ENCODE measurements at places on chromosomes 2 and 18.

DNA sequence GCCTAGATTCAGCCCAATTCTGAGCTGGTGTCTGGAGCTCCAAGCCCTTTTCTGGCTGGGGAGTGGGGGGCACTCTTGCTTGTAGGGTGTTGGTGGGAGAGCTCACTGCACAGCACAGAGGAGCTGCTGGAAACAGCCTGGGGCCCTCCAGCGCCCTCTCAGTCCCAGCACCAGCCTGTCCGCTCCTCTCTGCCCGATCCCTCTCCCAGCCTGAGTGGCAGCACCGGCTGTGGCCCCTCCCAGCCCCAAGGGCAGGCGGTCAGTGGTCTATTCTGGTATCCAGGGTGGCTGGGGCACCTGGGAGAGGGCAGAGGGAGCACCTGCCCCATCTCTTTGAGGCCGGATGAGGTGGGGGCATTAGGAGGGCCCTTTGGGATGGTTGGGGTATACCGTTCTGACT is 13.2 kb upstream of the DES start:
- DNase-seq = no peak

DNA sequence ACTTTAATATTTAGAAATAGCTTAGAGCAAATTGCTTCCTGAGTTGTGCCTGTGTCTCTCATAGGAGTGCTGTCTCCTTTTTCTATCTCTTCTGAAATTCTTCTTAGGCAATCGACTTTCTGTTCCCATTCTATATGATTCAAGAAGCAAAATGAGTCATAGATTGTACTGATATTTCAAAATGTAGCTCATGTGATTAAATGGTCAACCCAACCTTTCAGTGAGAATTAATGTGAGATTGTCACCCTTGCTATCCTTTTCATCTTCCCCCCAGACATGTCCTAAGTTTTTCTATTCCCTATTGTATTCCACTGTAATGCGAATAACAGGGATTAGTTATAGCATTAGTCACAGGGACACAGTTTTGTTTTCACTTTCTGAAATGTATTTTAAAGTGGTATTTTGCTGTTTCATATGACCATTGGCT is 413.6 kb downstream of the THSD7B start:
- no peak for DNase-seq

- DNase-seq = no peak
Observed at GRCh38 chr2:115165529-115166109, 723.2 kb downstream of the DPP10 start.

GRCh38 chr2:232842689-232843088 is 27.4 kb upstream of the SNORC start:
- no peak for DNase-seq

- no peak for DNase-seq
Observed at GRCh38 chr2:57876313-57876712, 170.3 kb upstream of the VRK2 start.

DNA sequence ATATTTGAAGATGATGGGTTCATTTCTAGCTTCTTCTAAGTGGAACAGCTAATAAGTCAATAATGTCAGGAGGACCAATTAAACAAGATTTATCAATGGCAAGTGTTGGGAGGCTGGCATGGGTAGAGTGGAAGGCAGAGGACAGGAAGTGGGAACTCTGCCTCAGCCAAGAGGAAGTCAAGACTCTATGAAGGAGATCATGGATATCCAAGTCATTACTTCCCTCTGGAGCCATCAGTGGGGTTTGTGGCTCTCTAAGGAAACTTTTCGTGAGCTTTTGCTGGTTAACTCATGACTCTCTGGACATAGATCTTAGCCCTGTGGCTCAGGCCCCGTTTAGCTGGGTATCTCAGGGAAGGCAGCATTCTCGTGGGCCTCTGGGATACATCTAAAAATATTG is 410.4 kb upstream of the ID2 start:
- DNase-seq = no peak

GRCh38 chr2:167935803-167936110 is 311.6 kb downstream of the STK39 start:
- DNase-seq = no peak

DNA sequence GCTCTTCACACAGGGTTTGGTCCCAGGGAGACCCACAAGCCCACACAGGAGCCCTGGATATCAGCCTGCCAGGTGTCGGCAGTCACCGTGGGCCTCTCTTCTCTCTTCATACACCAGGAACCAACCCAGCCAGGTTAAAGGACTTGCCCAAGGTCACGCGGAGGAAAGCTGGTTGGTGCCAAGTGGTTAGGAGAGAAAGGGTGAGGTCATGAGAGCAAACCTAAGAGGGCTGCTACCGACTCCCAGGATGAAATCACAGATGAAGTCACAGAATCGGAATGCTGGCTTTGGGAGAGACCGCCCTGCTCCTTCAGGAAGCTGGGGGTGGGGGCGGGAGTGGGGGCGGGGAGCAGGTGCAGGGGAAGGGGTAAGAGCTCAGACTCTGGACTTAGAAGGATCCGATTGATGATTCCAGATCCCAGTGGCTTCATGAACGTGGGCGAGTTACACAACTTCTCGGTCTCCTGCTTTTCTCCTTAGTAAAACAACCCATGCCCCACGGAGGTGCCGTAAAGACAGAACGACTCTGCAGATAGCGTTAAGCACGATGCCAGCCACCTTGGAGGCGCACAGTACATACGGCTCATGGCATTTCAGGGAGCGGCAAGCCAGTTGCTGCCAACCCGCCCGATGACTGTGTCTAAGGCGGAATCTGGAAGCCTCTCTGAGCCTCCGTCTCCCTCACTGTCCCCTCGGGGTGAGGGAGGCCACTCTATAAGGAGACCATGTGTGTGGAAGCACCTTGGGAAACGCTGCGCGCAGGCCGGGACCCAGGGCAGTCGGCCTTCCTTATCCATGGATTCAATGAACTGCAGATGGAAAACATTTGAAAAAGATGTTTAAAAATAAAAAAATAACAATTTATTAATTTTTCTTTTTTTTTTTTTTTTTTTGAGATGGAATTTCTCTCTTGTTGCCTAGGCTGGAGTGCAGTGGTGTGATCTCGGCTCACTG is 23.0 kb upstream of the TAF1B start:
- DNase-seq = no peak

DNA sequence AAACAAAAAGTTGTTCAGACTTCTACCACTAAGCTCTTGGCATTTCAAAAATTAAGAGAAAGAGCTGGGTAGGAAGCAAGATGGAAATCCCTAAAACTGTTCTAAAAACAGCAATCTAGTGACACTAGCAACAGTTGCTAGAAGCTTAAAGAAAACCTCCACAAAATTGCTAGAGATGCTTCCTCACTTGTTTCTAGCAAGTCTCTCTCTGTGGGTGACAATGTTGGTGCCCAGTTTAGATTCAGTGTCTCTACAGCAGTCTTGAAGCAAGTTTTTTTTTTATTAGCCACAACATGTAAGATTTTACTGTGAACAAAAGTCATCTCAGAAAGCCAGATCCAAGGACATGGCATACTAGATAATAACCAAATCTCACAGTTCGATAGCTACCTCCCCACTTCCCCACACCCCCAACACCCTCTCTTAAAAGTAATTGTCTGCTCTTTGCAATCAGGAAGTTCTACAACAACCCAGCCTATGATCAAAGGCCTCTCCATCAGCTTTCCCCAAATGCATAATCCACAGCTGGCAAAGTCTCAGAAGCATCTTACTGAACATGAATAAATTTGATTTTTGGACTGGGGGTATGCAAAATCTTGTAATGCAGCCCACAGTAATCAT is 70.0 kb downstream of the ANKRD44 start:
- no peak for DNase-seq

DNA sequence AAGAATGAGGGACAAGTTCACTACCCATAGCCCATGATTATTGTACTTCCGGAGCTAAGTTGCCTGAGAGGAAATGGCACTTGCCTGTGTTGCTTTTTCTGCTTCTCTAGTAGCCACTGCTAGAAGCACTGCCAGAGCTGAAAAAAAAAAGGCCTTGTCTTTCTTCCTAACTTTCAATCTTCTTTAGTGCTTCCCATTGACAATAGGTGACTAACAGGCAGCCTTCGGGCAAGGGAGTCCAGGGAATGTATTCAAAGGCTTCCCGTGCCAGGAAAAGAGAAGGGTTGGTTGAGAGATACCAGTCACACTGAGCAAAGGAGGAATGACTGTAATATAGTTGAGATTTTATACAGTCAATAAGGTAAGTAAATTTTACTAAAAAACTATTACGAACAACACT is 242.0 kb downstream of the CALCRL start:
- no peak for DNase-seq

DNA sequence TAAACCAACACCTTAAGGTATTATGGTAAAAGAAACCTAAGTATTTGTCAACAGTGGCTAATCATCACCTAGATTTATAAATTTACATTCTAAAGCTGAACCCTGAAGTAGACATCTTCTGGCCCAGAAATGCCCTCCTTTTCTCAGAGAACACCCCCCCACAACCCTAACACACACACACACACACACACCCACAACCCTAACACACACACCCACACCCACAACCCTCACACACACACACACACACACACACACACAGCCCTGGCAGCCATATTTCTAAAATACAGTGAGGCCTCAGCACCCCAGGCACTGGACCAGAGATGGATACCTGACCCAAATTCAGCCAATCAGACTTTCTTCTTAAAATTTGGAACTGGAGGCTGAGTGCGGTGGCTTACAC is 14.3 kb downstream of the SRBD1 start:
- no peak for DNase-seq

- no peak for DNase-seq
Observed at GRCh38 chr2:144140891-144141290, 379.0 kb downstream of the ZEB2 start.
